Right cardiac atrium (tissue), 5 donors: ENCODE measurements at places on chromosomes 4 and X. TPM values are rescaled to one million over a fixed set of nuclear protein-coding genes. Genes with fewer than 3 reads are reported as not detected.

The CCDC120 gene
- total RNA-seq = 1.6 TPM

The RHOXF2 gene
- not detected for total RNA-seq

The SYTL5 gene
- 0.39 TPM for total RNA-seq

The SPANXN3 gene
- total RNA-seq = not detected

The MAGEB17 gene
- total RNA-seq = not detected

The BRS3 gene
- total RNA-seq = not detected

The MTNR1A gene
- total RNA-seq = not detected

The PWWP3B gene
- total RNA-seq = 5.3 TPM

The ETDC gene
- total RNA-seq = not detected

The SNX12 gene
- total RNA-seq = 51.4 TPM

The ADH1B gene
- total RNA-seq = 277 TPM

The CTAG2 gene
- total RNA-seq = not detected

The ZNF275 gene
- 5.2 TPM for total RNA-seq

The BGN gene
- 204 TPM for total RNA-seq

The TEX11 gene
- 0.09 TPM for total RNA-seq

The USP26 gene
- total RNA-seq = not detected

The ALPK1 gene
- 8.9 TPM for total RNA-seq

The FOXP3 gene
- not detected for total RNA-seq

The C4orf51 gene
- not detected for total RNA-seq
